Hepatocyte (in vitro differentiated cells): ENCODE measurements at places on chromosomes 16 and 17. TPM values are rescaled to one million over a fixed set of nuclear protein-coding genes. Genes with fewer than 3 reads are reported as not detected.

GRCh38 chr17:19485800-19486340 lies 47.8 kb upstream of the SLC47A1 start:
- no peak overlapping the region for H3K27ac ChIP-seq
- H3K36me3 ChIP-seq: no peaks in the 10 kb centered on the region
- H3K4me3 ChIP-seq: no peak overlapping the region
- DNase-seq: no peak

- DNase-seq: no peak
- H3K4me3 ChIP-seq: no peak overlapping the region
- peaks cover 19% of the 10 kb centered on the region for H3K27me3 ChIP-seq
- no peaks in the 10 kb centered on the region for H3K36me3 ChIP-seq
- H3K27ac ChIP-seq: no peak overlapping the region
- no peaks in the 10 kb centered on the region for H3K4me1 ChIP-seq
Measured at GRCh38 chr16:22633280-22633679, 122.6 kb downstream of the NPIPB5 start.

- no peak for DNase-seq
- H3K27me3 ChIP-seq: no peaks in the 10 kb centered on the region
- peaks cover 4% of the 10 kb centered on the region for H3K4me1 ChIP-seq
Measured at GRCh38 chr16:49542946-49543630, 169.5 kb downstream of the C16orf78 start.

Gene CCL1
- not detected in 2 replicates for total RNA-seq

GRCh38 chr17:75471207-75471606 lies 14.8 kb downstream of the TMEM94 start:
- H3K27ac ChIP-seq: no peak overlapping the region
- H3K27me3 ChIP-seq: no peaks in the 10 kb centered on the region
- no peaks in the 10 kb centered on the region for H3K4me1 ChIP-seq
- H3K36me3 ChIP-seq: no peaks in the 10 kb centered on the region
- H3K4me3 ChIP-seq: no peak overlapping the region

Gene SSTR5
- total RNA-seq: 0.77 TPM in 1 of 2 replicates, not detected in the other

Gene FBXO39
- total RNA-seq: not detected in 2 replicates

Gene OR3A3
- not detected in 2 replicates for total RNA-seq

DNA sequence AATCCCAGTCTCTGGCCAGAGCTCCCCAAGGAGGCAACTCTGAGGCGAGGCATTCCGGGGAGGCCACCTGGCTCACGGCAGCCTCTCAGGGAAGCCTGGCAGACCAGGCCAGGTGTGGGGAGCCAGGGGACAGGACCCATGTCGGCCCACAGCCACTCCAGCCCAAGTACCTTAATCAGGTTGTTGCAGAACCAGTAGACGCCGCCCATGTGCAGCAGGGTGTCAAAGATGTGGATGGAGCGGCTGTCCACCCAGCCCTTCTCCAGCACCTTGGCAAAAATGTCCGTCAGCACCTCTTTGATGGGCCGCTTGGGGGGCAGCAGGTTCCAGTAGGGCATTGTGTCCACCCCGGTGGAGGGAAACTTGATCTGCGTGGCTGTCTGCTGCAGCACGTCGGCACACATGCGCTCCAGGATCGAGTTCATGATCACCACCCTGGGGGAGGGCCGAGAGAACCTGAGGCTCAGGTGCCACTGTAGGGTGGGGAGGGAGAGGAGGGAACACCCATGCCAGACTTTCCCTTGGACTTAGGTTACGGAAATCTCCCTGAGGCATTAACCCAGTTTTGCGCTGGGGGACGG lies 7.8 kb downstream of the CSF3 start:
- peak; percentile 4 for DNase-seq
- no peak overlapping the region for H3K4me3 ChIP-seq
- no peaks in the 10 kb centered on the region for H3K36me3 ChIP-seq
- peaks cover 6% of the 10 kb centered on the region for H3K4me1 ChIP-seq
- H3K27ac ChIP-seq: no peak overlapping the region
- H3K27me3 ChIP-seq: no peaks in the 10 kb centered on the region

DNA sequence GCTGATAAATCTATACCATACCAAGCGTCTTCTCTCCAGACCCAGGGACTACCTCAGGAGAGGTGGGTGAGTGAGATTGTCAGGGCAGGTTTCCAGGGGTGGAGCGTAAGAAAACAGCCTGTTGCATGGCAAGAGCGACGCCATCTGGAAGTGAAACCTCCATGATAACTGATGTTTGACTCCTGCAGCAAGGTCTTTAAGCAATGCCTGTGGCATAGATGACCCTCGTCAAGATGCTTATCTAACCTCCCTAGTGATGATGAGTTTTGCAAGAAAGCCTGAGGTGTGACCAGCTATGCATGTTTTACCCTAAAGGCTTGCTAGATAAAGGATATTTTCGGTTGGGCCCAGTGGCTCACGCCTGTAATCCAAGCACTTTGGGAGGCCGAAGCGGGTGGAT lies 71.6 kb downstream of the GSG1L start:
- DNase-seq: no peak
- H3K36me3 ChIP-seq: no peaks in the 10 kb centered on the region
- H3K27me3 ChIP-seq: no peaks in the 10 kb centered on the region
- H3K4me3 ChIP-seq: no peak overlapping the region
- H3K27ac ChIP-seq: no peak overlapping the region

- H3K36me3 ChIP-seq: no peaks in the 10 kb centered on the region
- H3K4me3 ChIP-seq: no peak overlapping the region
- peaks cover 7% of the 10 kb centered on the region for H3K4me1 ChIP-seq
- DNase-seq: no peak
- H3K27me3 ChIP-seq: no peaks in the 10 kb centered on the region
Measured at GRCh38 chr17:46766493-46767491, 51.7 kb downstream of the WNT3 start.

- peaks cover 10% of the 10 kb centered on the region for H3K4me1 ChIP-seq
- no peak for DNase-seq
- H3K27me3 ChIP-seq: peaks cover 5% of the 10 kb centered on the region
- H3K36me3 ChIP-seq: no peaks in the 10 kb centered on the region
Measured at GRCh38 chr16:77449208-77449607, 14.4 kb upstream of the ADAMTS18 start.

- H3K27me3 ChIP-seq: no peaks in the 10 kb centered on the region
- H3K4me3 ChIP-seq: no peak overlapping the region
- no peak overlapping the region for H3K27ac ChIP-seq
- no peak for DNase-seq
- no peaks in the 10 kb centered on the region for H3K36me3 ChIP-seq
Measured at GRCh38 chr16:81516478-81517149, 72.0 kb downstream of the CMIP start.

Gene IGF2BP1
- 42.9 and 50.0 TPM in 2 replicates for total RNA-seq

Gene TBC1D3D
- not detected in 2 replicates for total RNA-seq

GRCh38 chr17:48527547-48527932 lies 3.3 kb downstream of the HOXB1 start:
- peak overlapping the region; percentile 40 for H3K27ac ChIP-seq
- no peak overlapping the region for H3K4me3 ChIP-seq
- peaks cover 12% of the 10 kb centered on the region for H3K4me1 ChIP-seq
- no peaks in the 10 kb centered on the region for H3K36me3 ChIP-seq
- H3K27me3 ChIP-seq: peaks cover 78% of the 10 kb centered on the region

Gene GAST
- not detected in 2 replicates for total RNA-seq

Gene OR2C1
- total RNA-seq: not detected in 2 replicates

- no peaks in the 10 kb centered on the region for H3K4me1 ChIP-seq
- no peaks in the 10 kb centered on the region for H3K27me3 ChIP-seq
- H3K36me3 ChIP-seq: no peaks in the 10 kb centered on the region
- DNase-seq: no peak
- H3K27ac ChIP-seq: no peak overlapping the region
Measured at GRCh38 chr17:80955078-80955477, 36.6 kb upstream of the CHMP6 start.

DNA sequence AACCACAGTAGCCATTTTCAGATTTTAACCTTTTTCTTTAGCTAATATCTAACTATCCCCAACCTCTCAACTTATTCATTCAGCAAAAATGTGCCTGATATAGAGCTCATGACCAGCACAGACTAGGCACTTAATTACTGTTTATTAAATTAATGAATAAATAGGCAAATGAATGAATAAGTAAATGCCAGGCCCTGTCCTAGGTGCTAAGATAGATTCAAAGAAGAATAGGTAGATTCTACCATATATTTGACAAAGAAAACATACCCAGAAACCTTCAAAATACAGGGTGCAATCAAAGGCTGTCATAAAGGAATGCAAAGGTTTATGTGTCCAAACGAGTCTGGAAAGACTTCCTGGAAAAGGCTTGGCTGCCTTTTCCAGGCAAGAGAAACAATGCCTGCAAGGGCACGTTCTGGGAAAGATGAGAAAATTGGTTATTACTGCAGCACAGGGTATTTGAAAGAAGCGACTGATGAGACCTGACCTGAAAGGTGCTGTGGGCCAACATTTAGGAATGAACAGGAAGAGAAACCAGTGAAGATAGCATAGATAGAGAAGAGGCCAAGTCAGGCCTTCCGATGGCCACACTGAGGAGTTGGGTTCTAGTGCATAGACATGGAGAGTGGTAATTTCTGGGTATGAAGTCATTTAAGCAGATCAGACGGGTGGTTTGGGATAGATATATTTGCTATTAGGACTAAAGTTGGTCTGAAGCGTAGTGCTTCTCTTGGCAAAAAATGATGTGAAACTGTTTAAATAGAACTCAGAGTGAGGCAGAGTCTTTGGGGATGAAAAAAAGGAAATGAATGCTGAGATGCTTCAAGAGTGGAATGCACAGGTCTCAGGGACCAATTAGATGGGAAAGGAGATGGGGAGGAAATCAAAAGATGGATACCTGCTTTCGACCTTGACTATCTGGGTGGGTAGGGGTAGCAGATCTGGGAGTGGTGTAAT lies 11.4 kb upstream of the CCL2 start:
- no peaks in the 10 kb centered on the region for H3K27me3 ChIP-seq
- H3K27ac ChIP-seq: no peak overlapping the region
- no peak overlapping the region for H3K4me3 ChIP-seq
- DNase-seq: no peak
- H3K36me3 ChIP-seq: no peaks in the 10 kb centered on the region

- H3K36me3 ChIP-seq: no peaks in the 10 kb centered on the region
- no peaks in the 10 kb centered on the region for H3K27me3 ChIP-seq
- H3K4me1 ChIP-seq: no peaks in the 10 kb centered on the region
Measured at GRCh38 chr17:57722704-57723043, 22.4 kb downstream of the CCDC182 start.

- no peak for DNase-seq
- no peak overlapping the region for H3K4me3 ChIP-seq
- H3K27me3 ChIP-seq: no peaks in the 10 kb centered on the region
- no peak overlapping the region for H3K27ac ChIP-seq
- H3K36me3 ChIP-seq: no peaks in the 10 kb centered on the region
Measured at GRCh38 chr16:1184156-1184868, 31.4 kb downstream of the CACNA1H start.

Gene FAM83G
- 19.3 and 25.4 TPM in 2 replicates for total RNA-seq

Gene ARHGDIG
- total RNA-seq: 0.48 TPM in 1 of 2 replicates, not detected in the other

- no peak overlapping the region for H3K4me3 ChIP-seq
- peak overlapping the region; percentile 84 for H3K27ac ChIP-seq
- no peaks in the 10 kb centered on the region for H3K36me3 ChIP-seq
- no peak for DNase-seq
- H3K4me1 ChIP-seq: peaks cover 44% of the 10 kb centered on the region
- H3K27me3 ChIP-seq: no peaks in the 10 kb centered on the region
Measured at GRCh38 chr17:65532101-65532890, 29.2 kb downstream of the AXIN2 start.

Gene FBXL16
- total RNA-seq: 0.07 and 0.28 TPM in 2 replicates

DNA sequence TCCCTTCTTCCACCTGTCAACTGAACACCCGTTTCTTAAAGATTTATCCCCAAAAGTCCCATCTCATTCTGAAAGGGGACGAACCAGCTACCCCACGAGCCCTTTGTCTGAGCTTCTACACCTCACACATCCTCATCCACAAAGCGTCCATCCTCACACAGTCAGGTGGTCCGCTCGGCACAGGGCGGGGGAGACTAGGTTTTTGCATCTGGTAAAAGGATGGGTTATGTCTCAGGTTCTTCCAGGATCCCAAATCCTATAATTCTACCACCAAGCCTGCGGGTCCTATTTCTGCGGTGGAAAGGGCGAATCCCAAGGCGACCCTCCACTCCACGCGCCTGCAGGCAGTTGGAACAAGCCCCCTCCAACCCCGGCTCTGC lies 458 bp downstream of the GFOD2 start:
- DNase-seq: no peak
- no peak overlapping the region for H3K27ac ChIP-seq
- peaks cover 9% of the 10 kb centered on the region for H3K4me1 ChIP-seq
- H3K36me3 ChIP-seq: no peaks in the 10 kb centered on the region
- peaks cover 17% of the 10 kb centered on the region for H3K27me3 ChIP-seq

Gene MSLN
- total RNA-seq: 2.4 and 2.5 TPM in 2 replicates

Gene STH
- total RNA-seq: not detected in 2 replicates

GRCh38 chr16:88468275-88469129 lies 15.4 kb downstream of the ZFPM1 start:
- no peaks in the 10 kb centered on the region for H3K36me3 ChIP-seq
- H3K27ac ChIP-seq: no peak overlapping the region
- H3K4me3 ChIP-seq: no peak overlapping the region
- no peaks in the 10 kb centered on the region for H3K27me3 ChIP-seq

- H3K27ac ChIP-seq: no peak overlapping the region
- H3K4me1 ChIP-seq: no peaks in the 10 kb centered on the region
- DNase-seq: no peak
- H3K36me3 ChIP-seq: no peaks in the 10 kb centered on the region
- H3K4me3 ChIP-seq: no peak overlapping the region
Measured at GRCh38 chr16:52819808-52820207, 232.9 kb downstream of the CHD9NB start.
